HCT116 (cell line): ENCODE measurements at places on chromosomes 7 and 10. TPM values are rescaled to one million over a fixed set of nuclear protein-coding genes. Genes with fewer than 3 reads are reported as not detected.

SYCE1 gene
- total RNA-seq: not detected

- no peak overlapping the region for H3K4me3 ChIP-seq
- no peaks in the 10 kb centered on the region for H3K4me1 ChIP-seq
- H3K27me3 ChIP-seq: no peaks in the 10 kb centered on the region
These were observed 45.5 kb downstream of the VOPP1 start for GRCh38 chr7:55526770-55527169.

GRCh38 chr10:48940958-48941357 lies 1.3 kb upstream of the LRRC18 start:
- H3K27ac ChIP-seq: no peak overlapping the region
- no peaks in the 10 kb centered on the region for H3K36me3 ChIP-seq
- H3K27me3 ChIP-seq: 0 out of 2 replicates have a peak, but pooled peaks cover 6% of the 10 kb centered on the region
- no peaks in the 10 kb centered on the region for H3K4me1 ChIP-seq

DNA sequence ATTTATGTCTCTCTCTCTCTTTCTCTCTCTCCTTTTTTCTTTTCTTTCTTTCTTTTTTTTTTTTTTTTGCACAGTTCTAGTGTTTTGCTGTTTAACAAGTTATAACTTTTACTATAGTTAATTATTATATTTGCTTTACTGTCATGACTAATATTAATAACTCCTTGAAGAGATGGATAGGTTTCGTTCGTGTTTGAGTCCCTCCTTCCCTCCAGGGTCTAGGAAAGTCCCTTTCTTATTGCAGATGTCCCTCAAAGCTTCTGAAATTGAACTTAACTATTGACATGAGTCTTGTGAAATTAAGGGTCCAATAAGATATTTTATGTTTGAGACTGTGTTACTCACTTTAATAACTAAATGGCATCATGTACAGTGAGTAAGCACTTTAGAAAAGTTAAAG lies 131.4 kb downstream of the PLXDC2 start:
- DNase-seq: no peak
- H3K27ac ChIP-seq: no peak overlapping the region
- H3K36me3 ChIP-seq: no peaks in the 10 kb centered on the region
- no peak overlapping the region for H3K4me3 ChIP-seq
- H3K27me3 ChIP-seq: no peaks in the 10 kb centered on the region

- H3K4me1 ChIP-seq: peaks cover 40% of the 10 kb centered on the region
- no peak for DNase-seq
- peak overlapping the region; percentile 49 for H3K4me3 ChIP-seq
- H3K36me3 ChIP-seq: no peaks in the 10 kb centered on the region
These were observed 47.8 kb downstream of the SYPL1 start for GRCh38 chr7:106064316-106064715.

DNA sequence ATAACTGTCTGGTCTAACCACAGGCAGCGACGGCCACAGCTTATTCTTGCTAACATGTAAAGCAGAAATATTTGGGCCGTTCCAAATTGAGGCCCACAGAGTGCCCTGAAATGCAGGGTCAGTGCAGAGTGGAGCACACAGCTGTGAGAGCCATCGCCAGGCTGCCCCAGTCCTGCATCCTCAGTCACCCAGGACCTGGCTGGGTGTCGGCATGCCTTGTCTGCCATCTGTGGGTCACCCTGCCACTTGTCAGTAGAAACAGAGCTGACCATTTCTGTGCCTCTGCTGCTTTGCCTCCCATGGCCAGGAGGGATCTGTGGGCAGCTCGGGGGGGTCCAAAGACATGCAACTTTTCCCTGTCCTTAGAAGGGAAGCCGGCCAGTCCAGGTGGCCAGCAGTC lies 57.3 kb upstream of the BTBD16 start:
- no peaks in the 10 kb centered on the region for H3K27me3 ChIP-seq
- no peak for DNase-seq
- H3K4me3 ChIP-seq: no peak overlapping the region
- no peaks in the 10 kb centered on the region; the same call in 1 of the 2 replicates for H3K36me3 ChIP-seq
- H3K27ac ChIP-seq: no peak overlapping the region

NANOS1 gene
- 1.5 TPM for total RNA-seq

DNA sequence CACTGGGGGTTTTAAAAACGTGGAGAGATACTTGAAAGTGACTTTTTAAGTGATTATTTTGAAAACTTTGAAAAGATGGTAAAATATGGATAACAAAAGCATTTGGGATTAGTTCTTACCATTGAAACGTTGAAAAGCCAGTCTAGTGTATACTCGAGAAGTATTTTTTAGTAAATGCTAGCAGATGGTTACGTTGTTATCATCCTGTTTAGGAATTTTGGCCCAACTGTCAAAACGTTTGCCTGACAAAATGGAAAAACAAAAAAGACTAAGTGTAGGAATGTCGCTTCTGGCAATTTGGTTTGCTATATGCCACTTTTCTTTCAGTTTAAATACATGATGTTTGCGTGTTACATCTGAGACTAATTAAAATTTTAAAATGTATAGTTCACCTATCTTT lies 1.2 kb downstream of the RBM33 start:
- 0 out of 2 replicates have a peak, but pooled peaks cover 2% of the 10 kb centered on the region for H3K36me3 ChIP-seq
- DNase-seq: no peak
- H3K27ac ChIP-seq: no peak overlapping the region
- H3K4me3 ChIP-seq: peak overlapping the region; percentile 91
- H3K4me1 ChIP-seq: peaks cover 7% of the 10 kb centered on the region; the same call in 1 of the 2 replicates

DNA sequence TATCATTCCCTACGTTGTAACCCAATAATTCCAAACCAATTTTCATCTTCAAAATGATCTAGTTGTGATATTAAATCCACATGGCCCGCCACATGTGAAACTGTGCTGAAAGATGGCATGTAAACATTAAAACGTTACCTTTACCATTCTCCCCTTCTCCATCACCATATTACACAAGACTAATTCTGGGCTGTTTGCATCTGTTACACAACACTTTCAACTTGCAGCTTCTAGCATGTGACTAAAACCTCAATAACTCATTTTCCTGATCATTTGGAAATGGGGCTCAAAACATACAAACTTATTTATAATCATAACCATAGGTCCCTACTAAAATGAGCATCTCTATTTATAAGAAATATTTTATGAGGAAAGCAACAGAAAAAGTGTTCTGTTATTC lies 4.7 kb downstream of the MTERF1 start:
- no peak overlapping the region for H3K27ac ChIP-seq
- DNase-seq: no peak
- no peak overlapping the region for H3K4me3 ChIP-seq
- peaks cover 2% of the 10 kb centered on the region; the same call in 1 of the 2 replicates for H3K4me1 ChIP-seq
- H3K27me3 ChIP-seq: no peaks in the 10 kb centered on the region
- no peaks in the 10 kb centered on the region for H3K36me3 ChIP-seq

CTAGE15 gene
- total RNA-seq: 1.2 TPM

DNA sequence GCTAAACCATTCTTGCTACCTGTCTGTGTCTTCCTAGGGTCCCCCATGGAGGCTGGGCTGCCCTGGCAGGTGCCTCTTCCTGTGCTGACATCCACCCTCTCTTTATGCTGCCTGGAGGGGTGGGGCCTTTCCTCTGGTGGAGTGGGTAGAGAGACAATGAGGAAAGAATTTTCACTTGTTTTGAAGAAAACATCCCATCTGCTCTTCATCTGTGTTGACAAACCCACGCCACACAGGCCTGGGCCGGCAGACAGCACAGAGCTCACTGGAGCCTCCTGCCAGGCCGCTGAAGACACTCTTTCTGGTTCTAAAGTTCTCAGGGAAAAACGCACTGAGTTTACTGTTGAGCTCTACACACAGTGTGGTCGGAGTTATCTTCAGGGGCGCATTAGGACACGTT lies 328.2 kb downstream of the GLRX3 start:
- H3K4me3 ChIP-seq: no peak overlapping the region
- no peak for DNase-seq
- H3K36me3 ChIP-seq: no peaks in the 10 kb centered on the region
- H3K27me3 ChIP-seq: no peaks in the 10 kb centered on the region

TMEM176A gene
- not detected for total RNA-seq
